ENCODE measurements at places on chromosomes 1 and 21. TPM values are rescaled to one million over a fixed set of nuclear protein-coding genes. Genes with fewer than 3 reads are reported as not detected.
A peak's percentile ranks its signal among the peaks of the same experiment; 100 is the strongest.

DNA sequence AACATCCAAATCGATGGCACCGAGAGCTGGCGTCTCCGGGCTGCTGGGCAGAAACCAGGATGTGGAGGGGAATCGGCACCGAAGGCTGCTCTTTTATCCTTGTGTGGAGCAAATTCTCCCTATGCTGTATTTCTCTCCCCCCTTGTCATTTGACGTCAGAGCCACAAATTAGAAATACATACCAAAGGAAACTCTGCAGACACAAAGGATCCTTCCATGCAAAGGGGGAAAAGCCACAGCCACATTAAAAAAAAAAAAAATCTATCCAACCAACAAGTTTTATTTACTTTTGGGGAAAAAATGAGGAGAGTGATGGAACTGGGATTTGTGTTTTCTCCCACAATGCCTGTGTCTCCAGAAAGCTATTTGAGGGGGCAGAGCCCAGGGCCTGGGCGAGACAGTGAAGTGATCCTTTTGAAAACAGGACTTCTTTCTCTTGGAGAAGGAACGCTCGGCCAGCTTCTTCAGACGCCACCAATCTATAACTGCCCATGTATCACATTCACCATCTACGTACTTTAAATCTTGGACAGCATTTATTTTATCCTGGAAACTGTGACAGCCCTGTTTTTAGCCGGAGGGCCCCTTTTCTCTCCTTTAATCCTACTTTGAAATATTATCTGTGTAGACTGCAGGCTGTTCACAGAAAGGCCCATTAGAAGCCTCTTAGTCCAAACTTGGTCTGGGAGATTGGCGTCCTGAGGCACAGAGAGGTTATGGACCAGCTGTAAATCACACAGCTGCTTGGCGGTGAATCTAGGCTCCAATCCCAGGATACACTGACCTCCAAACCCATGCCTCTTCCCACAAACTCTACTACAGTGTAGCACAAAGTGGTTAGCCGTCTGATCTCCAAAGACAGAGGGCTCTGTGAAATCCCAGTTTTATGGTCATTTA is 4.5 kb downstream of the KANK4 start:
- DNase-seq = no peak

Gene HES3
- not detected for total RNA-seq

DNA sequence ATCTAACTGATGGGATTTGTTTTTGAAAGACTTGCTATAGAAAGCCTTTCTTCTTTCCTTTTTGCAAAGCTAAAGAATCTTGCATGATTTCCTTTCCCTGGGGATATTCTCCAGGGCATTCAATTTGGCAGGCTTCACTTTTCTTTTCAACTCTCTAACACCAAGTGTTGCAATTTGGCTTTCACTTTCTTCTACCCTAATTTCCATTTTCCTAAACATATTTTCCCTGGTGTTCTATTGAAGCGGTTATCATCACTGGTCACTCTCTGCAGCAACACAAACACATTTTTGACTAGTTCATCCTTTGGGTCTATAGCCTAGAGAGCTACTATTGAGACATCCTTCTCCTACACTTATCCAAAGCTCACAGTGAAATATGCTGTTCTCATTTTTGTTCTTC is 424.5 kb downstream of the NEGR1 start:
- no peak for DNase-seq

Gene NDC1
- 10.7 TPM for total RNA-seq

DNA sequence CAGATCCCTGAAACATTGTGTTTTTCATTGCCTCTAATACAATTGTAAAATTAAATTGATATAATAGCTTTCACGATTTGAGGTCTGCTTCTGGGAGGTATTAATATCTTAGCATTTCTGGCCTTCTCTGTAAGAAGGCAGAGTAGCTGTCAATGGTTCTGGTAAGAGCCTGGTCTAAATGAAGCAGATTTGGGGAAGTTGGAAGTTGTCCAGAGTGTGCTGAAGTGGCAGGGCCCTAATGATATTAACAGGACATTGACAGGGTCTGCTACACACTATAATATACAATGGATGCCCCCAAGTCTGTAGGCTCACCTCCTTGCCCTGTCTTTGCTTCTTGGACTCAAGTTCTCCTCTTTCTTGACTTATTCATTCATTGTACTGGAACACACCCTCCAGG is 99.5 kb downstream of the C4BPA start:
- DNase-seq = no peak

DNA sequence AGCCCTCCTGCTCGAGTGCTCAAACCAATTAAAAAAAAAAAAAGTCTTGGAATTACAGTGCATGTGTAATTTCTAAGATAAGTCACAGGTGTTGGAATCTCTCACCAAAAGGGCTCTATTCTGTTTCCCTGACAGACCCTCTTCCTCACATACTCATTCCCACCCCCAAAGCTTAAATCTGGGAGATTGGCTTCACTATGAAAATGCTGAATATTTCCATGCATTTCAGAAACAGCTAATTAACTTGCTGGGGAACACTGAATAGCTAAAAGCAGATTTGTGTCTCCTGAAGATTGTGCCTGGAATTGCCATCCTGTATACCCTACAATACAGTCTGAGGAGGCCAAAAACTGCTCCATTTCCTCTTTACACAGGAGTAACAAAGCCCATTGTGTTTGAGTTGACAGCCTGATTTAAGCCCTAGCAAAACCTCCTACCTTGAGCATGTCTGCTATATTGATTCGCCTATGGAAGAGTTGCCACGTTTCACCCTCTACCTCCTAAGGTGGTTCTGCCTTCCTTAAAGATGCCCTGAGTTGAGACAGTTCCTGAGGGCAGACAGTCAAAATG is 1.4 kb upstream of the PIK3R3 start:
- no peak for DNase-seq

GRCh38 chr1:185864889-185865517 is 130.8 kb downstream of the HMCN1 start:
- DNase-seq = no peak

- no peak for DNase-seq
Measured at GRCh38 chr1:228794173-228794572, 58.9 kb downstream of the RHOU start.

GRCh38 chr21:14617040-14617393 is 70.9 kb upstream of the SAMSN1 start:
- no peak for DNase-seq

- DNase-seq = no peak
Measured at GRCh38 chr1:229209816-229210215, 61.1 kb upstream of the RAB4A start.

Gene AGT
- total RNA-seq = 36.7 TPM

GRCh38 chr21:43864313-43864961 is 586 bp upstream of the AGPAT3 start:
- DNase-seq = no peak

- no peak for DNase-seq
Measured at GRCh38 chr1:54490361-54491248, 57.4 kb upstream of the ACOT11 start.

DNA sequence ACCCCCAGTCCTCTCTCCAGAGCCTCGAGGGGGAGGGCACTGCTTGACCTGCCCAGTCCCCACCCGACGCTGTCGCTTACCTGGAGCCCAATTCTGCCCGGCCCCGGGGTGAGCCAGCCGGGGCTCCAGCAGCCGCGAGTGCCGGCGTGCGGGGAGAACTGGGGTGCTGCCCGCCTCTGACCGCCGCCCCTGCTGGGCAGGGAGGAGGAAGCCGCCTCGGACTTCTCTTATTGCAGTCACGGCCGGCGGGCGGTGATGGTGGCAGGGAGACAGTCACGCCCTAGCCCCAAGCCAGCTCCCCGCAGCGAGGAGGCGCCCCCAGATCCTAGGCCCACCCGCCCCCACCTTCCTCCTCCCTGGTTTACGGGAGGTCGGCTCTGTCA is at the start of gene FGR:
Gene FGR (minus strand): TSS at position 201 of the 383 bp plus-strand sequence. CDS start 11,269 bp downstream, outside the sequence.
- DNase-seq = no peak

GRCh38 chr1:89624314-89624713 is 8.6 kb upstream of the LRRC8C start:
- DNase-seq = no peak

DNA sequence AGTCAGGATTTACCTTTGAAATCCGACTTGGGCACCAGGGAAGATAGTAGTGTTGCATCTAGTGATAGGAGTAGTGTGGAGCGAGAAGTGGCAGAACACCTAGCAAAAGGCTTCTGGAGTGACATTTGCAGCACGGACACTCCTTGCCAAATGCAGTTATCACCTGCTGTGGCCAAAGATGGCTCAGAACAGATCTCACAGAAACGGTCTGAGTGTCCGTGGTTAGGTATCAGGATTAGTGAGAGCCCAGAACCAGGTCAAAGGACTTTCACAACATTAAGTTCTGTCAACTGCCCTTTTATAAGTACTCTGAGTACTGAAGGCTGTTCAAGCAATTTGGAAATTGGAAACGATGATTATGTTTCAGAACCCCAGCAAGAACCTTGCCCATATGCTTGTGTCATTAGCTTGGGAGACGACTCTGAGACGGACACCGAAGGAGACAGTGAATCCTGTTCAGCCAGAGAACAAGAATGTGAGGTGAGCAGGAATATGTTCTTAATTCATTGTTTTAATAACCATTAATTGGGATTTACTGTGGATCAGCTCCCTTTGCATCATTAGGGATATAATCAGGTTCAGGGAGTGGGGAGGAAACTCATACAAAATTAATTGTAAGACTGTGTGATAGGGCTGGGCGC is 28.3 kb downstream of the BACH1 start:
- DNase-seq = peak; percentile 92

DNA sequence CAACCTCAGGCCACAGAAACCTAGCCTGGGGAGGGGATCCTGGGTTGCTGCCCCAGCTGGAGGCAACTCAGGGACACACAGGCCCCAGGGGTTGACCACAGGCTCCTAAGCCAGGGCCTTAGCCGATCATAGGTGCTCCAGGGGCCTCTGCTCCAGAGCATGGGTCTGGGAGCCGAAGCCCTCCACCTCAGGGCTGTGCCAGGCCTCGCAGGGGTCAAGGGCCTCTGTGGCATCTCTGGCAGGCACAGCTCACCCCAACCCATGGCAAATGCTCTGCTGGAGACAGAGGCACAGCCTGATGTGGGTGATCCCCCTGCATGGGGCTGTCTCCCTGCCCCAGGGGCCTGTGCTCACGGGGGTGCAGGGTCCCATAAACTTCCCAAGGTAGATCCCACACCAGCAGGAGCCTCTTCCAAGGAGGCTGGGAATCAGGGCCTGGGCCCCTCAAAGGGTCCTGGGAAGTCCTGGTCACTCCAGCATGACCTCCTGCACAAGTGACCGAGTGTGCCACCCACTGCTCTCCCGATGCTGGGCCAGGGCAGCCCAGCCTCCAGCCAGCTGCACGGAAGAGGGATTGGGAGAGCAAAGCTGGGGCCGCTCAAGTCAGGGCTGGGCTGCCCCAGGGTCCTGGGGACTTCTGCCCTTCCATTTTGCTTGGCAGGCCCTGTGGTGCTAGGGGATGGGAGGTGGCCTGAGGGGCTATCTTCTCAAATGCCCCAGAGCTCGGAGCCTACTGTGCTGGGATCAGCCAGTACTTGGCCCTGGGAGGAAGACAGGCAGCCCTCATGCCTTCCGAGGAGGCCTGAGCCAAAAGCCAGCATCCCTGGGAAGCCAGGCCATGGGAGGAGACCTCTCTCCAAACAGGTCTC is 22.2 kb upstream of the PRSS38 start:
- no peak for DNase-seq

Gene CYP4A22
- total RNA-seq = 0.47 TPM

- DNase-seq = no peak
Measured at GRCh38 chr1:25046194-25046532, 116.1 kb upstream of the RUNX3 start.

- DNase-seq = no peak
Measured at GRCh38 chr1:92970990-92971689, 9.9 kb upstream of the DIPK1A start.

DNA sequence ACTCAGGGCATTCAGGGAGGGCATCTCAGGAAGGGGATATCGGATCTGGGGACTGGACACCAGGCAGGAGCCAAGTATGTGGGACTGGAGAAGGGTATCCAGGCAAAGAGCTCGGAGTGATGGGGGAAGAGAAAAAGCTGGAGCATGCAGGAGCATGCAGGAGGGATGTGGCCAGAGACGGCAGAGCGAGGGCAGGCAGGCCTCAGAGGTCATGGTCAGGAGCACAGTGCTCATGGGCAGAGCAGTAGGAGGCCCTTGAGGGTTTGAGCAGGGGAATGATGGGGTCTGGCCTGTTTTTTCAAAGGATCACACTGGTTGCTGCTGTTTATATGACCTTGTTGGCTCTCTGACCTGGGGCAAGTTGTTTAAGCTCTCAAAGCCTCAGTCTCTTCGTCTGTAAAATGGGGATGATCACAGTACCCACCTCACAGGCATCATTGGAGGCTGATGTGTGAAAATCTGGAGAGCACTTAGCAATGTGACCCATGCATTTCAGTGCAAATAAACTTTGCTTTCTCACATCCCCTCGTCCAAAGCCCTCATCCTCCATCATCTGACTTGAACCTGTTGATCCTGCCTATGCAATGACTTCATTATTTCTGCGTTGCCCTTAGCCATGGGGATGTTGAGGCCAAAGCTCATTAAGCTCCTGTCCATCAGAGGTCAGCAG is 273.1 kb downstream of the MATN1 start:
- DNase-seq = no peak

GRCh38 chr21:45421846-45422775 is 17.1 kb downstream of the COL18A1 start:
- no peak for DNase-seq

Gene GJA5
- 1.4 TPM for total RNA-seq

GRCh38 chr1:53942127-53942957 is 3.2 kb downstream of the IFT25 start:
- DNase-seq = no peak

GRCh38 chr1:200887772-200888348 is 6.8 kb upstream of the INAVA start:
- DNase-seq = no peak

- no peak for DNase-seq
Measured at GRCh38 chr1:7988576-7988975, 27.1 kb downstream of the PARK7 start.

- DNase-seq = peak; percentile 31
Measured at GRCh38 chr1:118294875-118295642, 110.0 kb upstream of the SPAG17 start.

GRCh38 chr1:196608390-196609369 is at the start of gene KCNT2:
Gene KCNT2 (minus strand): TSS chr1:196608440. CDS start chr1:196608309, 131 bp downstream.
- DNase-seq = peak; percentile 8

DNA sequence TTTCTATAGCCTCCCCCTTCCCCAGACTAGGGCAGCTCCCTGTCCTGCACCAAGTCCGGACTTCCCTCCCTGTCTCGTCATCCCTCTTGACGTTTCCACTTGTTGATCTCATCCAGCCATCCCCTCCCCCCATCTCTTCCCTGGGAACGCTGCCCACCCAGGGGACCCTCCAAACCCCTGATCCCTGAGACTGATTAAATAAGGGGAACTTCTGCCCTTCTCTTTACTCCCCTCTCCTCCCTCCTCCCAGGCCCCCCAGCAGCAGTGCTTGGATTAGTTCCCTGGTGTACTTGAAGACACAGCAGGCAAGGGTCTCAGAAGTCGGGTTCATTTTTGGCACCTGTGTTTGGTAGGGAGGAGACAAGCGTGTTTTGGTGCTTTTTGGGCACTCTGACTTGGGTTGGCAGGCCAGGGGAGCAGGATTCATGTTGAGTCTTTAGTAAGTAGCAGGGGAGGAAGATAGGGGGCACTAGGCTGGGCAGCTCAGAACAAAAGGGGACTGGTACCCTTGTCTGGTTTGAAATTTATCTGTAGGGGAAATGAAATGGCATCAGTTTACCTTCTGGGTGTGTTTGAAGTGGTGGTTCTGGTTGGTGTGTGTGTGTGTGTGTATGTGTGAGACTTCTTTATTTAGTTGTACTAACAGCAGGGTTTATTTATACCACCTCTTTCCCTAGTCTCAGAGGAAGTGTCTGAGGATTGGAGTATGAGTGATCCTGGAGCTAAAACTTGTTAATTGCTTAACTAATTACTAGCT is 11.1 kb downstream of the VANGL2 start:
- DNase-seq = no peak
